Sciatic nerve (tissue), 2 donors: ENCODE measurements at places on chromosomes 5 and 9.

DNA sequence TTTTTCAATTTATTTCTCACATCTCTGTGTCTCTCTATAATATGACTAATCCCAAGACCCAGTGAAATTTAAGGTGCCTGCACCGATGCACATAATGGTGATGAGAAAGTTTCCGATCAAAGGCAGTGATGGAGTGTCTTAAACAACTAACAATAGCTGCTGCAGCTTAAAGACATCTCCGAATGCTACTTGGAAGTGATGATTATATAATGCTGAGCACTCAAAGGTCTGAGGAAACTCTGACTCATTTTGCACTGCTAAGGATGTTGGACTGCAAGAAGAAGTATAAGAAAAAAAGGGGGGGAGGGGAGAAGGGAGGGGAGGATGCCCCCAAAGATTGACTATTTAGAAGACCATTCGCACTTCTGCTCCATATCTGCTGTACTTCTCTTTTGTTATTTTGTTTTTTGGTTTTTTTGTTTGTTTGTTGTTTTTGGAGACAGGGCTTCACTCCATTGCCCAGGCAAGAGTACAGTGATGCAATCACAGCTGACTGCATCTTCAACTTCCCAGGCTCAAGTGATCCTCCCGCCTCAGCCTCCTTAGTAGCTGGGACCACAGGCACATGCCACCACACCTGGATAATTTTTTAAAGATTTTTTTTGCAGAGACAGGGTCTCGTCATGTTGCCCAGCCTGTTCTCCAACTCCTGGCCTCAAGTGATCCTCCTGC is 192.2 kb downstream of the HSD17B3 start:
- no peak for DNase-seq

DNA sequence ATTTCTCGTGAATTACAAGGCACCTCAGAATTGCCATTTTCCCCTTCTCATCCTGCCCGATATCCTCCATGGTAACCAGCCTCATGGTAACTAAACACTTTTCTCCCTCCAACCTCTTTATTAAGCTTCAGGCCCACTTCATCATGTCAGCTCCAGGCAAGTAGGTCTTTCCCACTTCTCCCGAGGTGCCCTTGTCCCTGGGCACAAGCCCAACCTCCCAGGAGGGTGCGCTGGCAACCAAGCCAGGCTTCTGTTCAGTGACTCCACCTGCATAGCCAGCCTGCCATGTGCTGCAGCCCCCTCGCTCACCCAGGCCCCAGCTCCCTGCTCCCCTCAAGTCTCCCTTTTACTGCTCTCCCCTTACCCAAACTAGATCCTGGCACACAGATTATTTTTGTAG is 47.4 kb upstream of the AFAP1L1 start:
- no peak for DNase-seq

DNA sequence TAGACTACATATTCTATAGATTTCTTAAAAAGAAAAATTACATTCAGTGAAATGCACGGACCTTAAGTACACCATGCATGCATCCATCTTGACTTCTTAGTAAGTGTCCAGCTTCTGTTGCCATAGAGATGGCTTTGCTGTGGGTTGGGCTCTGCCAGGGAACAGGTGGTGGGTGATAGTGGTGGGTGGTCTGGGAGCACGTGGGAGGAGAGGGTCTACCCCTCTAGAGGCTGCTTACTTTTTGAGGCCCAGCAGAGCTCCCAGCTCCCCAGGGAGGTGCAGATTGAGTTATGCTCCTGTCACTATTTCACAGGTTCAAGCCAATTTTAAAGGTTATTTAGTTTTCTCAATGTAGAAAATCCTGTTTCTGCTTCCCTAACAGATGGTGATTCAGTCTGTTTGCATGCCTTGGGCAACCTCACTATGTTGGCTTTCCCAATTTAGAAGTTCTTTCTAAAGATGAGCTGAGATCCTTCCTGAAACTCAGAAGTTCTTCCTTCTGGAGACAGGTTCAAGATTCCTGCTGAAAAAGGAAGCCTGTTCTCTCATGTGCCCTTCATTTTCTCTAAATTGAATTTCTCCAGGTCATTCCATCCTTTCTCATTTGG is 107.4 kb upstream of the LHFPL2 start:
- DNase-seq, result no peak

- DNase-seq, result no peak
Measured at GRCh38 chr9:37007295-37007694, 26.8 kb downstream of the PAX5 start.

DNA sequence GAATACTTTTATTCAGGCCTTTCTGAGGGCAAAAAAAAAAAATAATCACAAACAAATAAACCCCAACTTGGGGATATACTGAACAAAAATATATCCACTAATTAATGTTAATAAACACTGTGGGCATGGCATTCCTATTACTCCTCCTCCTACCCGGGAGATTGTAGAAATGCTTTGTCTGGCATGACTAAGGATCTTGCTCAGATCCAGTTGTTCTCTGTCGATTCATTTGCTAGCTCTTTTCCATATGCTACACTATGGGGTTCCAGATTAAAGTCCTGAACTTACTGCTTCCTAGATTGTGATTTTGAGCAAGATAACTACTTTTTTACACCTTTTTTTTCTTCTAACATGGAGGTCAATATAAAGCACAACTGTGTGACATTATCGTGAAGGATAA is 102.2 kb upstream of the PRR16 start:
- DNase-seq, result no peak

DNA sequence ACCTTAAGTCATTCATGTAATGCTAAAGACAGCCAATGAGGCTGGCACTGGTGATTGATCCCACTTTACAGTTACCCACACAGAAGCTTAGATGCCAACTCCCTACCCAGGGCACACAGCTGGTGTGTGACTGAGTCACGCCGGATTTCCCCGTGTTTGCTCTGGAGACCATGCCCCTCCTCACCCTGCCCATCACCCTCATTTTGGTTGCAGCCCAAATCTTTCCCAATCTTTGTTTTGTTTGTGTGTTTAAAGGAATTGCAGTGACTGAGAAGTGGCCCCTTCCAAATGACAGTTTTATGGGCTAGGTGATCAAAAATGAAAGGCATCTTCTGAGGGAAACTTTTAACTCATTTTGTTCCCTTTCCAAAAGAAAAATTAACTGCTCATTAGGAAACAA is 10.9 kb downstream of the FBXL7 start:
- DNase-seq, result no peak

DNA sequence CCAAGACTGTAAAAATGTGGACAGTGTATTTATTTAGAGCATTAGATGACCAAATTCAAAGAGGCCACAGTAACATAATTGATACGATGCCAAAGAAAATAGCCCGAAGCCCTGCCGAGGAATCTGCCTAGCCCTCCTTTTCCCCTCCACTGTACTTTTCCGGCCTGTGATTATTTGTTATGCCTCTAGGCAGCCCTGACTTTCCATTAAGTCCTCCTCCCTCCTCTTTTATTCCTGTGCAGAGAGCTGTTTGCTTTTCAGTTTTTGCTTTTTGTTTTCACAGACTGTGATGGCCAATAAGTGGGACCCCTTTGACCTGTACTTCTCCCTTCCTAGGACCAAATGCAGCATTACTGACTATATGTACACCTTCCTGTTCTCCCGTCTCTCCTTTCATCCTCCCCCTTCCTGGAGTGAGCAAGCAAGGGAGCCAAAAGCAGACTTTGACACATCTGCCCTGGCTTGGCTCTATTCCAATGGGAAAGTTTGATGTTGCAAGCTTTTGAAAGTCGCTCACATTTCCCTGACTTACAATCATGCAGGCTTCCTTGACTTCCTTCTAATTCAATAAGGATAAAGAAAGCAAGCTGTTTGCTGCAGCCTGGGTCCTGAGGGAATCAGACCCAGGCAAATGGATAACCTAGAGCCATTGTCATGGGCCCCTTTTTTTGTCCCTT is 76.1 kb downstream of the NREP start:
- peak; percentile 76 for DNase-seq

GRCh38 chr5:160071916-160072315 is 47.3 kb downstream of the PWWP2A start:
- DNase-seq, result no peak

DNA sequence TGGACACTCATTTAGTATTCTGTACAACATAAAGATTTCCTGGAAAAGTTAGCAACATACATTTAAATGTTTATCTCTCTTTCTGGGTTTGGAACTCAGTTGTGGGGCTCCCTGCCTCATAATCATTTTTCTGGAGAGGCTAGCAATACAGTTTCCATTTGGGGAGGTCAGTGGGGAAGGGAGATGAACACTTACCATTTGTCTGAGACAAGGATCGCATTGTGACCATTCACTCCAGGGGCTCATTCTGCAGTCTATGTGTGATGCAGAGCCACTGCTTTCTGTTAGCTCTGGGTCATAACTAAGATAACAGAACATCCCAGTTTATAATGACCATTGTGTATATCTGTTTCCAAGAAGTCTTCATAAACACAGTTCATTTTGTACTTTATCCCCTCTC is 22.4 kb downstream of the C9 start:
- no peak for DNase-seq

- DNase-seq, result no peak
Measured at GRCh38 chr9:17166346-17166745, 31.5 kb downstream of the CNTLN start.

DNA sequence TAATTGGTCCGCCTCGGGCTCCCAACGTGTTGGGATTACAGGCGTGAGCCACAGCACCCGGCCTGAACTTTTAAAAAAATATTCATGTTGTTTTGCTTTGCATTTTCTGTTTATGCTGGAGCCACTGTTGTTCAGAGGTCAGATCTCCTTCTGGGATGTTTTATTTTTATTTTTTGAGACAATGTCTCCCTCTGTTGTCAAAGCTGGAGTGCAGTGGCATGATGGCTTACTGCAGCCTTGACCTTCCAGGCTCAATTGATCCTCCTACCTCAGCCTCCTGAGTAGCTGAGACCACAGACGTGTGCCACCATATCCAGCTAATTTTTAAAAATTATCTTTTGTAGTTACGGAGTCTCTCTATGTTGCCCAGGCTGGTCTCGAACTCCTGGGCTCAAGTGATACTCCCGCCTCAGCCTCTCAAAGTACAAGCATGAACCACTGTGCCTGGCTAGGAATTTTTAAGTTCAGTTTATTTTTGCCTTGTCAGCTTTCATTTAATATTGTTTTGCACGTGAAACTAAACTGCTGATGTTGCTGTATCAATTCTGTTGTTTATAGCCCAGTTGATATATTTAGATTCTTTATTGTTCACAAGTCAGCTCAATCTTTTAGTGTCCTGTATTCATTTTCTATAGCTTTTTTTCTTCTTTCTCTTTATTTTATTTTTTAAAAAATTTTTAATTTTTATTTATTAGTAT is 13.7 kb downstream of the TMEFF1 start:
- no peak for DNase-seq

GRCh38 chr9:35861161-35861897 is 8.9 kb downstream of the OR13J1 start:
- no peak for DNase-seq
